ENCODE measurements at places on chromosomes 4 and X. TPM values are rescaled to one million over a fixed set of nuclear protein-coding genes. Genes with fewer than 3 reads are reported as not detected.

SLC9B1 gene
- total RNA-seq: 1.3 TPM

ASB5 gene
- not detected for total RNA-seq

TMEM255A gene
- total RNA-seq: 0.15 TPM

UBQLN2 gene
- total RNA-seq: 35.0 TPM

EDA gene
- total RNA-seq: 0.65 TPM

BGN gene
- total RNA-seq: 1,195 TPM

CAPN6 gene
- 0.17 TPM for total RNA-seq

Data from chondrocyte (in vitro differentiated cells).